NCI-H1436 (cell line): ENCODE measurements at places on chromosomes 1 and 21.
A peak's percentile ranks its signal among the peaks of the same experiment; 100 is the strongest.

- no peak for DNase-seq
Measured at GRCh38 chr1:145995964-145996432, 381 bp downstream of the TXNIP start.

- DNase-seq = no peak
Measured at GRCh38 chr1:180468311-180468710, 34.1 kb downstream of the ACBD6 start.

- DNase-seq = no peak
Measured at GRCh38 chr1:6163973-6164617, 16.0 kb downstream of the CHD5 start.

DNA sequence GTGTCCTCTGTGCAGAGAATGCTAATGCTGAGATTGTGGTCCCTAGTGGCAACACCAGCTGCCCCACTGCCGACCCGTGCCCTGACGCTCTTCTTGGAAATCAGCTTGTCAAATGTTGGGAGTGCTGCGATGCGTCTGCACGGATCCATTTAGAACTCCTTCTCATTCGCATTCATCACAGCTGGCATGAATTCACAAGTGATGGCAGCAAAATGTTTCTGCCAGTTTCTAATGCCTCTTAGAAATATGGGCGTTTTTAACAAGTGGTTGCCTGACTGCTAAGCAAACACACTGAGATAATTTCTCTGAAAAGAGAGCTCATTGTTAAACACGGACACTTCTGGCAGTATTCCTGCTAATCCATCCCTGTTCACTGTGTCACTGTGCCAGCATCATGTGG is 131.9 kb upstream of the KCNJ6 start:
- peak; percentile 53 for DNase-seq

DNA sequence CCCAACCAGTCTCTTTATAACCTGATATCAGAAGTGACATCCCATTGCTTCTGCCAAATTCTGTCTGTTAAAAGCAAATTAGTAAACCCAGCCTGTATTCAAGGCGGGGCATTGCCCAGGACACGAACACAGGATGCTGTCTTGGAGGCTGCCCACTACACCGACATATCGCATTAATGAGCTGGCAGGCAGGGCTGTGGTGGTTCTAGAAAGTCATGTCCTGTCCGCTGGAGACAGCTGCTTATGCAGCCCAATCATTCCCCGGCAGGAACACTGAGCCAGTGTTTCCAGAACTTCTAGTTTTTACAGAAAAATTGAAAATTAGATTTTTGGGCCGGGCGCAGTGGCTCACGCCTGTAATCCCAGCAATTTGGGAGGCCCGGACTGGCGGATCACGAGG is 19.3 kb downstream of the C1orf167 start:
- no peak for DNase-seq

GRCh38 chr1:1270813-1271212 is 2.8 kb downstream of the UBE2J2 start:
- no peak for DNase-seq

DNA sequence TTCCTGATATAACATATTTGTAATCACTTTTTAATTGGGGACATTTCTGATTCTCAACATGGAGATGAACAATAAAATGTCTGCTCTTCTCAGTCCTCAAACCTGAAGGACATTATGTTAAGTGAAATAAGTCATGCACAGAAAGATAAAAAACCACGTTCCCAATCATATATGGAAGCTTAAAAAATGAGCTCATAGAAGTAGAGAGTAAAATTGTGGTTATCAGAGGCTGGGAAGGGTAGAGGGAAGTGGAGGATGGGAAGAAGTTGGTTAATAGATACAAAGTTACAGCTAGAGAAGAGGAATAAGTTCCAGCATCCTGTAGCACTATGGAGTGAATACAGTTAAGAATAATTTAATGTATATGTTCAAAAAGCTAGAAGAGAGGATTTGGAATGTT is 1.5 kb upstream of the CD48 start:
- no peak for DNase-seq

DNA sequence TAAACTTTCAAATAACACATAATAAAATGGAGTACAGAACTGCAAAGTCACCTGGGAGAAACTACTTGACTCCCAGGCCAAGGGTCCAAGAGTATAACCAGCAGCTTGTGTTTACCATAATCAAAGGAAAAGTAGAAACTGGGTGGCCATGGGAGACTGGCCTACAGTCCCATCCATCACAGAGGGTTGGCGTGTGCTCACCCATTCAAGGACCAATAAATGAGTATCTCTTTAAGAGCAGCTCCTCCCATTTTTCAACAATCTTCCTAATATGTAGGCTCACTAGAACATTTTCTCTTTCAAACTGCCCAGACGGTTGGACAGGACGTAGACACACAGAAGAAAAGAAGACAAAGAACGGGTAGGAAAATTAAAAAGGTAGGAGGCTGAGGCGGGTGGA is at the start of gene FMO3:
Gene FMO3, plus strand, starts transcription at position 302 of the 400 bp plus-strand sequence. CDS start 1,754 bp downstream, outside the sequence.
- DNase-seq = no peak

GRCh38 chr1:6275826-6276782 is 15.2 kb upstream of the GPR153 start:
- no peak for DNase-seq

- no peak for DNase-seq
Measured at GRCh38 chr1:118692143-118692542, 296.0 kb downstream of the TBX15 start.

GRCh38 chr1:85411567-85412305 is 53.2 kb downstream of the DDAH1 start:
- no peak for DNase-seq

GRCh38 chr1:2073382-2074230 is 23.4 kb downstream of the PRKCZ start:
- DNase-seq = no peak

DNA sequence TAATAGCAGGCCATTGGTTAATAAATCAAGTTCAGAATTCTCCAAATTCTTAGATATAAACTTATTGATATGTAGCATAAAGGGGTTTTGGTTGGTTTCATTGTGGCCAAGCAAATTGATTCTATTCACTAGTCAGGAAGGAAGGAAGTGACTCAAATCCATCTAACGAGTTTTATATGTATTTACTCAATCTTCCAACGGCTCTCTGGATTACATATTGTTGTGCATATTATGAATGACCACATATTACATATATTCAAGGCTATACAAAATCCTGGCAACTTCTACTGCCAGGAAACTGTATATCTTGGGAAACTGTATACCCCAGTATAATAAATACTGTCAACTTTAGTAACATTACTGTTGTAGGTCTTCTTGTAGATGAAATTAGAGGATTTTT is 20.1 kb upstream of the PDE4B start:
- no peak for DNase-seq

GRCh38 chr1:227744668-227745067 is 9.4 kb downstream of the SNAP47 start:
- no peak for DNase-seq

DNA sequence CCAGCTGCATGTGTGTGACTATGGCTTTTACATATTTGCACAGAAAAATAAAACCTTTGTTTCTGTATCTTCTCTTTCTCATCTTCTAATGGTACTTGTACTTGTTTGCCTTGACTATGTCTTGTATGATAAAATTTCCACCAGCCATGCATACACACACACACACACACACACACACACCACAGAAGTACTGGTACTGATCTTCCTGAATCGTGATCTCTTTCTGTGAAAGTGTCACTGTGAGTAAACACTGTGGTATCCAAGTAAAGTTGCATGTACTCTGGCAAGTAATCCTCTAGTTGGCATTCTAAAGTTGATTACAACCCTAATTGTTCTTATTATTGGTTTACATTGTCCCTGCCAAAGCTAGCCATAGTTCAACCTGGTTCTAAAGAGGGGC is 176.7 kb downstream of the CRB1 start:
- no peak for DNase-seq

DNA sequence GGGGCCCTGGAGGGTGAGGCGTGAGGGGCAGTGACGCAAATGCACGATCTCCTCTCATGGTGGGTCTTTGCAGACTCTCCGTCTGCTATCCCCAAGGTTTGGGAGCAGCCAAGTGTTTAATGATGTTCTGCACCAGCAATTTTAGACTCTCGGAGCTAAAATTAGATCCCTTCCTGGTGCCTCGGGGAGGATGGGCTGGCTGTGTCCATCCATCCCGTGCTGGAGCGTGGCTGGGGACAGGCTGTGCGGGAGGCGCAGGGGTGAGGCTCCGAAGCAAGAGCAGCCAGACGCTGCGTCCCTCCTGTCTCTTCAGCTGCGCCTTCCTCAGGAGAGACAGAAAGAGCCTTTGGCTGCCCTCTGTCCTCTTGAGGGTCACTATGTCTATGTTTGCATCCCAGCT is 387.6 kb downstream of the CAMTA1 start:
- DNase-seq = no peak

DNA sequence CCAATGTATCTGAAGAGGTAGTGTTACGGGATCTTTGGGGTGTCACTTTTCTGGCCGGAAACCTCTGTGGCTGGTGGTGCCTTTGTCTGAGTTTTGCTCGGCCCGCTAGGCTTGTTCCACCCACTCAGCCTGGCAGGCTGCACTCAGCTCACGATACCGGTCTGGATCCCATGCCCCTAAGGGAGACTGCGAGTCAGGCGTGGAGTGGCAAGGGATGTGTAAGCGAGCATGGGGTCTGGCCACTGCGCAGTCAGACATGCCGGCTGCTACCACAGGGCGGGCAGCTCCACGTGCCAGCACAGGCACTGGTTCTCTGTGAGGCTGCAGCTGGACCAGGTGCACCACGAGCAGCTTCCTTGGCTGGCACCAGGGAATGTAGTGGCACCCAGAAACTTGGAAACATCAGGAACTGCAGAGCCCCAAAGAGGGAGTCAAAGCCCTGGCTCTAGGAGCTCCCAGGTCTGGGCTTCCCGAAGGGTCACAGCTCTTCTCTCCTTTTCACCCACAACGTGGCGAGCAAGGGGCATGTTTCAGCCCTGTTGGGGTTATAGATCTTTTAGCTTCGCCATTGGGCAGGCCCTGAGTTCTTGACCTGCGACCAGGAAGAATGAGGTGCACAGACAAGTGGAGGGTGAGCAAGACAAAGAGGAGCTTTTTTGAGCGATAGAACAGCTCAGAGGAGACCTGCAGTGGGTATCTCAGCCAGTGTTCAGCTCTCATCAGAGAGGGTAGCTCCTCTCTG is 23.8 kb upstream of the LRRC8C start:
- no peak for DNase-seq

DNA sequence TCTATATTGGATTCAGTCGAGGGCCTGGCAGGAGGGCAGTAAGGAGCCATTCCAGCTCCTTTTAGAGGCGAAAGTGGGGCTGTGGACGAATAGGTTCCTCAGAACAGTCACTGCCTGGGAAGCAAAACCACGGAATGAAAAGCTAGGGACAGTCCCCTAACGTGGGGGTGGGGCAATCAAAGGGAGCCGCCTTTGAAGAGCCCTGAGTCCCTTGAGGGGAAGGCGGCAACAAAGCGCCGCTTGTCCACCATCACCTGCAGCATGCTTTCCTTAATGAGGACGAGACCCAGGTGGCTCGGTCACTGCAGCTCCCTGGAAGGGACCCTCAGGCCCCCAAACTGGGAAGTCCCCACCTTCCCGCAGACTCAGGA is 184.7 kb downstream of the ETS2 start:
- no peak for DNase-seq

DNA sequence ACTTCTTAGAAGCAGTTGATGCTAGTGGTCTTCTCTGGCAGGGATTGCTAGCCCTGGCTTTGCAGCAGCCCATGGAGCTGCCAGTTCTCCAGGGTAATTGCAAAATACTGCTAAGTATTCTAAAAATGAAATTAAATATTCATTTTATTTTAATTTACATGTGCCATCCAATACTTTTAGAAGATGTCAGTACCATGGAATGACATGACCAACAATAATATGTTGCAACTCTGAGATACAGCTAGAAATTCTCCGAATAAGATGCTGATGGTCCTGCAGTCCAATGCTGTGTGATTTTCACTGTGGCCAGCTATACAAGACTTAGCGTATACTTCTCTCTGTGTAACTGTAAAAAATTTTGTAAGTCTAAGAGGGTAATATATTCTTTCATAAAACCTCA is 20.0 kb upstream of the WARS2 start:
- DNase-seq = no peak

DNA sequence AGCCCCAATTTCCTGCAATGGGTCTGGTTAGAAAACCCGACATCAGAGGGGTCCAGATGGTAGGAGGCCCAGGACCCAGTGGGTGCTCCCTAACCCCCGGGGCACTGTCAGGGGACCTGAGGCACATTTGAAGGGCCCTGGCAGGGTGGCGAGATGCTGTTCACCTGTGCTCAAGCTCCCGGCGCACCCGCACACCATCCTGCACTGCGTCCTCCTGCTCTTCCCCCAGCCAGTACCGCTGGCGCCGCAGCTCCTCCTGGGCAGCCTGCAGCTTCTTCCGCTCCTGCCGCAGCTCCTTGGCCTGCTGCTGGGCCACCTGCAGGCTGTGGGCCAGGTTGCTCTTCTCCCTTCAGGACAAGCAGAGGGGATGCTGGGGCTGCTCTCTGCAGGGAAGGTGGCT is 36.0 kb downstream of the RNU1-1 start:
- DNase-seq = no peak

DNA sequence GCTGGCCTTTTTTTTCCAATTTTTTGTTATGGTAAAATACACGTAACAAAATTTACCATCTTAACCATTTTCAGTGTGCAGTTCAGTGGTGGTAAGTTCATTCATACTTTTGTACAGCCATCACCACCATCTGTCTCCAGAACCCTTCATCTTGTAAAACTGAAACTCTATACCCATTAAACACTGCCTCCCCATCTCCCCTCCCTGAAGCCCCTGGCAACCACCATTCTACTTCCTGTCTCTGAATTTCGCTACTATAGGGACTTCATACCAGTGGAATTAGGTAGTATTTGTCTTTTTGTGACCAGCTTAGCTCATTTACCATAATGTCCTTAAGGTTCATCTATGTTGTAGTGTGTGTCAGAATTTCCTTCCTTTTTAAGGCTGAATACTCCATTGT is 8.7 kb downstream of the PKNOX1 start:
- DNase-seq = no peak

DNA sequence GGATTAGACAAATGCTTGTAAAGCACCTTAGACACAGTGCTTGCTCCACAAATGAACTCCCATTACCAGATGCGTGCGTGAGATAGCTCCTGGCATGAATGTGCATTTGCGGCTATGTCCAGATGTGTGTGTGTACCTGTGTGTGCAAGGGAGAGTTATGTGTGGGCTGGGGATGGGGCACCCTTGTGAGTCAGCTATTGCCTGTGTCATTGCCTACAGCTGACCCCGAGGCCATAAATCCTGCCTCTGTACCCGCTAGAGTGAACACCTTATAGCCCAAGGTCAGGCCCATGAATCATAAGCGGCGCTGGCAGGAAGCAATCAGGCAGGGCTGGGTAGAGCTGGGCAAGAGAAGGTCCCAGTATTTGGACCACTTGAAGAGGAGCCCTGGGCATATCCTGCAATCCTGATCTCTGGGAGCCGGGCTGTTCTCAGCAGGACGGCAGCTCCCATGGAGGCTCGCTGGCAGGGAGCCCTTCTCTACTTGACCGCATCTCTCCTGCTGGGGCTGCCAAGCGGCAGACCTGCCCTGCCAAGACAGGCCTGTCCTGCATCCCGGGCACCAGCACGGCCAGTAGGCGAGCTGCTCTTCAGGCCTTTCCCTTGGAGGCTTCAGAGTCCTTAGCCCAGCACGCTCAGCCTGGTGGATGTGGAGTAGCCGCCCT is 86.4 kb downstream of the TMEM53 start:
- no peak for DNase-seq

GRCh38 chr1:156077430-156077760 is 4.9 kb downstream of the MEX3A start:
- DNase-seq = no peak
